Tongue (tissue), 3 donors: ENCODE measurements at places on chromosomes 11 and 22. TPM values are rescaled to one million over a fixed set of nuclear protein-coding genes. Genes with fewer than 3 reads are reported as not detected.
A peak's percentile ranks its signal among the peaks of the same experiment; 100 is the strongest.

DNA sequence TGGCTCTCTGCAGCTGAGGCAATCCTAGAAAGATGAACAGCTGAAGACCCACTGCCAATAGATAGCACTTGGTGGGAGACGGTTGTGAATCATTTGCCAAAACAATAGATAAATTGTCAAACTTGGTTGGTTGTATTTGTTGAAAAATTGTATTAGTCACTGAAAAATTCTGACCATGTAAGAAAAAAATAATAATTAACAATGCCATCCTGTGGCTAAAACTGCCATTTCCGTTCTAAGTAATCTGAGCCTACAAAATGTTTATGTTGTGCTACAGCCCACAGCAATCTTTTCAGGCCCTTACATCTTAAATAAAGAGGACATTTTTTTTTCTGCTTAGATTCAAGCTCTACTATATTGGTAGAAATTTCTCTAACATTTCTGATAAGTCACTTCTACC is 103.2 kb upstream of the ANO3 start:
- DNase-seq = no peak

CELSR1 gene
- total RNA-seq = 18.1 TPM

GRCh38 chr11:103110391-103110790 is 1.2 kb downstream of the DYNC2H1 start:
- DNase-seq = peak; percentile 41

DNA sequence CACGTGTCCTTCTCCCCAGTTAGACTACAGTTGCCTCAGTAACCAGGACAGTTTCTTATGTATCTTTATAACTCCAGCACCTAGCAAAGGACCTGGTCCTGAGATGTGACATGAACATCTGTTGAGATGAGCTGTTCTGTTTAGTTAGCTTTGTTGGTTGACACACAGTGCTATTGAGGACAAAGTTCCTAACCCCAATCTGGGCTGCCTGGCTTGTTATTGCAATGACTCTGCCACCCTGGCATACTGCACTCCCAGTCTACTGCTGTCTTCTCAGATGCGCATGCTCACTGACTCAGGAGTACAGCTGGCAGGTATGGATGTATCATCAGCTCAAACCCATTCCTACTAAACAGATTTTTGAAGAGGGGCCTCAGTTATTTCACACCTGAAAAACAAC is 7.4 kb downstream of the DESI1 start:
- no peak for DNase-seq

DNA sequence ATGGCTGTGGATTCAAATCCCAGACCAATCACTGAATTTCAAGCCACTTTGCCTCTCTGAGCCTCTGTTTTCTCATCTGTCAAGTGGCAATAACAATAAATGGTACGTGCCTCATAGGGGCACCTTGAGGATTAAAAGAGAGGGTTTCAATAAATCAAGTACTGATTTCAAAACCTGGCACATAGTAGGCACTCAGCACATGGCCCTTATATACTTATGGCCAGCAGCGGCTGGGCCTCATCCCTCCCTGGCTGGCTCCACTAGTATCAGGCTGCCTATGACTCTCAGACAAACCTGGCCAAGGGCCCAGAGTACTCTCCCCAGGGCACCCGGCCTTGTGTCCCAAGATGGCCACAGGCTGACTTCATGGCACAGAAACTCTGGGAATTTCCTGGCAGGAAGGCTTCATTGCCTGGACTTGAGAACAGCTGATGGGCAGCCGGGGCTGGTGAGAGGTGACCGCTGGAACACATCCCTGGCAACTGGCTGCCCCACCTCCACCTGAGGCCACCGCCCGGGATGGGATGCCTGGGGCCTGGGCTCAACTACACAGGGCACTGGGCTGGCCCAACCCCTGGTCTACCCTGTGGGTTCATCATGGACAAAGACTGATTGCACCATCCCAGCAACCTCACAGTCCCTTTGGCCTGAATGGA is 3.4 kb downstream of the FADS3 start:
- peak; percentile 66 for DNase-seq

DNA sequence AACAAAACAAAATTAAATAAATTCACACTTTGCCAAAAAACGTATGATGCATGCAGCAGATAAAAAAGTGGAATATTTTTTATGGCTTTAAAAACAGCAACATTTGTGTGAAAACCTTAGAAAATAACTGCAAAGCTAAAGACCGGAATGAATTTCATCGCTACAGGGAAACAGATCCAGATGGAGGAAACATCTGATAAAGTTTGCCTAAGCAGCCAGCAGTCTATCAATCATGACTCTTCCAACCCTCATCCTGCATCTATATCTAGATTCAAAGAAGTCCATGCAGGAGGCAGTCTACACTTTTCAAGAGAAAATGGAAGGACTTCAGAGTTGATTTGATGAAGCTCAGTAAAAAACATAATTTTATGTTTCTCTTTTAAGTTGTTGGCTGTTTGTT is 126.8 kb downstream of the SWAP70 start:
- DNase-seq = no peak
